ENCODE measurements at places on chromosomes 2 and 18. TPM values are rescaled to one million over a fixed set of nuclear protein-coding genes. Genes with fewer than 3 reads are reported as not detected.
A peak's percentile ranks its signal among the peaks of the same experiment; 100 is the strongest.

MARCHF4 gene
- total RNA-seq, result 0.46 TPM

SDC1 gene
- total RNA-seq, result 3.6 TPM

- H3K4me1 ChIP-seq, result peaks cover 35% of the 10 kb centered on the region
- peaks cover 11% of the 10 kb centered on the region for H3K36me3 ChIP-seq
- DNase-seq, result no peak
- peak overlapping the region; percentile 29 for H3K4me3 ChIP-seq
- H3K27me3 ChIP-seq, result peaks cover 2% of the 10 kb centered on the region
Measured at GRCh38 chr2:105836840-105837692, 92.4 kb downstream of the NCK2 start.

GRCh38 chr2:60837123-60837522, 44.3 kb upstream of the REL start:
- no peaks in the 10 kb centered on the region for H3K36me3 ChIP-seq
- no peak overlapping the region for H3K27ac ChIP-seq

- DNase-seq, result no peak
- no peaks in the 10 kb centered on the region for H3K4me1 ChIP-seq
Measured at GRCh38 chr2:230968921-230969658, 26.8 kb upstream of the SPATA3 start.

CDK15 gene
- not detected for total RNA-seq

DNA sequence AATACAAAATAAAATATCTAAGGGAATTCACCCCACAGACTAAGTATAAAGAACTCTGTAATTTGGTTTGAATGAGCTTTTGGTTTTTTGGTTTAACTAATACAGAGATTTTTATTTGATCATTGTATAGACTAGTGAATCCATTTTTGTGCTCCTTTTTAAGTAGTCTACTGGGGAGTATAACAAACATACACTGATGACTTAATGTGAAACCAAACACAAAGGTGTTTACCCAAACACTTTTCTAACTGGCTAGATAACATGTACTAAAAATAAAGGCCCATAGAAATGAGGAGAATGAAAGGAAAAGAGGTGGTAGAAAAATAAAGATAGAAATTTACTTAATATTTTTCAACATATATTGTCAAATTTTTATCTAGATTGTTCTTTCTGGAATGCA, 146.0 kb downstream of the NRXN1 start:
- no peak for DNase-seq
- no peaks in the 10 kb centered on the region for H3K27me3 ChIP-seq
- no peak overlapping the region for H3K27ac ChIP-seq
- H3K4me1 ChIP-seq, result no peaks in the 10 kb centered on the region

- peaks cover 4% of the 10 kb centered on the region for H3K4me1 ChIP-seq
- H3K4me3 ChIP-seq, result no peak overlapping the region
- H3K36me3 ChIP-seq, result no peaks in the 10 kb centered on the region
- no peak overlapping the region for H3K27ac ChIP-seq
- H3K27me3 ChIP-seq, result peaks cover 5% of the 10 kb centered on the region
- DNase-seq, result no peak
Measured at GRCh38 chr18:73940721-73941120, 206.9 kb downstream of the FBXO15 start.

- H3K4me1 ChIP-seq, result no peaks in the 10 kb centered on the region
- DNase-seq, result no peak
- no peaks in the 10 kb centered on the region for H3K36me3 ChIP-seq
- H3K27ac ChIP-seq, result no peak overlapping the region
Measured at GRCh38 chr2:214379227-214379626, 31.6 kb upstream of the VWC2L start.

DNA sequence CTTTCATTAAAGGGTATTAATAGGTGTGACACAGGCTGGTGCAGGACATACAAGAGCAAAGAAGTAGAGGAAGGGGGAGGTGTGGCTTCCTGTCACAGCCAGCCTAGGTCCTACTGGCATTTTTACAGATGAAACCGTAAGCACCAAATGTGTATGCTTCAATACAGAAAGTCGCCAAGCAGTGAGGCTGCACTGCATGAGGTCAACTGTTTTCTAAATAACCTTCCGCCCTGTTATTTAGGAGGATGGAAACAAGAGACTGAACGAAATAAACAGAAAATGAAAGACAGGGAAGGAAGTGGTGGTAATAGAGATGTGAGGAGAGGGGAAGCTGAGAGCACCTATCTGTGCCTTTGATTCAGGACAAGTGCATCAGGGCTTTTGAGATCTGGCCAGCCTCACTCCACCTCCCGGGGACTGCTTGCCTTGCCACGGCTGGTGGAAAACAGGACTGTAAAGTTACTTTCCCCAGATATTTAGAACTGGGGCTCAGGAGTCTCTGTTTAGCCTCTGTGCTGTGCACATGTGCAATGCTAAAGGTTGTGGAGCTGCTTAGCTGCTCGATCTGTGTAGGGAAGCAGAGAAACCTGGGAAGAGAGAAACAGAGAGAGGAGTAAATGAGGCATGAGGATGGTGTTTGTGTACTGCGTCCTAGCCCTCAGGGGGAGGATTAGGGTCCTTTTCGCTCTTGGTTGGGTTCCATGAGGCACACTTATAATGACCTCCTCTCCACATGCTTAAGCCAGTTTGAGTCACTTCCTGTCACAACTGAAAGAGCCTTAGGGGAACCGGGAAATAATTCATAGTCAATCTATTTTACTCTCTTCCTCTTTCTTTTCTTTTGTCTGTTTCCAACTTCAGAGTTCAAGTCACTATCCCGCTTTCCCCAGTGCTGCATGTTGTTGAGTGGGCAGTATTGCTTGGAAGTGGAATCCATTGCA, 62.3 kb upstream of the BOD1L2 start:
- DNase-seq, result no peak
- no peak overlapping the region for H3K27ac ChIP-seq
- peaks cover 12% of the 10 kb centered on the region for H3K4me1 ChIP-seq
- H3K27me3 ChIP-seq, result peaks cover 2% of the 10 kb centered on the region

GRCh38 chr2:127864877-127865276, 6.9 kb upstream of the POLR2D start:
- H3K27ac ChIP-seq, result no peak overlapping the region
- H3K4me1 ChIP-seq, result peaks cover 38% of the 10 kb centered on the region
- H3K27me3 ChIP-seq, result no peaks in the 10 kb centered on the region
- no peak for DNase-seq

GREB1L gene
- 105 TPM for total RNA-seq

- no peaks in the 10 kb centered on the region for H3K36me3 ChIP-seq
- H3K4me1 ChIP-seq, result no peaks in the 10 kb centered on the region
- no peak overlapping the region for H3K4me3 ChIP-seq
- peaks cover 5% of the 10 kb centered on the region for H3K27me3 ChIP-seq
- H3K27ac ChIP-seq, result no peak overlapping the region
Measured at GRCh38 chr18:59617468-59617932, 79.7 kb downstream of the CCBE1 start.

DNA sequence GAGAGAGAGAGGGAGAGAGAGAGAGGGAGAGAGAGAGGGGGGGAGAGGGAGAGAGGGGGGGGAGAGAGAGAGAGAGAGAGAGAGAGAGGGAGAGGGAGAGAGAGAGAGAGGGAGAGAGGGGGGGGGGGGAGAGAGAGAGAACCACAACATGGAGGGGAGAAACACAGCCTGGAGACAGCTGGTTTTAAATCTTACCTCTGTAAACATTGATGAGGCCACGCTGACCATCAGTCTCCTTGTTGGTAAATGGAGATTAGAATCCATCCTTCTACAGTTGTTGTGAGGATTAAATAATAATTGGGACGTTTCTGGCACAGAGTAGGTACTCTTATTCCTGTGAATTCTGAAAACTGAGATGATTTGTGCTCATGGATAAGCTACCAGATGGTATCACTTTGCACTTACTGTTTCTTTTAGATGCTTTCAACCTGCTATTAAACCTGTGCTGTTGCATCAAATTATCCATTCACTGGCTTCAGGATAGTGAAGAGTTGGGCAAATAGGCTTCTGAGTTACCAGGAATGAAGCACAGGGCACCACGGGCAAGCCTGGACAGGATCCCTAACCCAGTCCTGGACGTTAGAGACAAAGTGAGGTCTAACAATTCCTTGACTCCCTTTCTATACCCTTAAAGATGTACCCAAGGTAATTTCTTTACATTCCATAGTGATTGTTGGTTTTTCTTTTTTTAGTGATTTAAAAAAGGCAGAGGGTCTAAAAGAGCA, 318.1 kb downstream of the ZNF521 start:
- no peak overlapping the region for H3K27ac ChIP-seq
- H3K27me3 ChIP-seq, result peaks cover 4% of the 10 kb centered on the region
- no peak for DNase-seq
- no peak overlapping the region for H3K4me3 ChIP-seq
- H3K4me1 ChIP-seq, result no peaks in the 10 kb centered on the region

DNA sequence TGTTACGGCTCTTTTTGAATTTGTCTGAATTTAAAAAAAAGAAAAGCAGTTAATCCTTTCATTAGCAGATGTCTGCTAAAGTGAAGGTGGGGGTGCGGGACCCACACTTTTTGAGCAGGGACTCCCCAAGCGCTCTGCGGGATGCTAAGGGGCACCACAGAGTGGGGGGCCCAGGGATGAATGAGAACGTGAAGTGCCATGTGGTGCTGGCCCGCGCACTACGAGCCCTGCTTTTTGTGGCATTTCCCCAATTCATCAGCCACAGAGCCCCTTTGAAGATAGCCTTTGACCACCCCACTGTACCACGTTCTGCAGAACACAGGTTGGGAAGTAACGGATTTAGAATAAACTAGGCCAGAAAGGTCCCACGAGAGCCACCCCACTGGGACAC, 28.6 kb downstream of the HS1BP3 start:
- DNase-seq, result no peak
- H3K4me3 ChIP-seq, result no peak overlapping the region
- H3K36me3 ChIP-seq, result peaks cover 14% of the 10 kb centered on the region
- peaks cover 12% of the 10 kb centered on the region for H3K27me3 ChIP-seq
- H3K4me1 ChIP-seq, result peaks cover 8% of the 10 kb centered on the region
- H3K27ac ChIP-seq, result no peak overlapping the region

- H3K27ac ChIP-seq, result no peak overlapping the region
- no peak for DNase-seq
- H3K27me3 ChIP-seq, result peaks cover 6% of the 10 kb centered on the region
- H3K4me3 ChIP-seq, result no peak overlapping the region
- H3K36me3 ChIP-seq, result peaks cover 4% of the 10 kb centered on the region
Measured at GRCh38 chr2:28681606-28682005, 70.0 kb upstream of the PPP1CB start.

DNA sequence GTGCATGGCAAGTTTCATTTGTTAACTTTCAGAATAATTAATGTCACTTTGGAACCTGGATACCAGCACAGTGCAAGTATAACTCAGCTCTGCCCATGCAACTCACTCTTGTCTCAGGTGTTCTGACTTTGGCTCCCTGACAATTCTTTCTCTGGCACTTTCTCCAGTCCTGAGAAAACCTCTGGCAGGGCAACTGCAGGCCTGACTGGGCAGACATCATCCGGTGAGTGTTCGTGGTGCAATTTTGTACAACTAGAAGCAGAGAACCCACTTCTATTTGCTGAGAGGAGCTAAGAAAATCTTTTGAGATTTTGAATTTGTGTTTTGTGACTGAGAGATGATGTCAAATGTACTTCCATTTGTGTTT, 143.0 kb downstream of the AQP4 start:
- no peaks in the 10 kb centered on the region for H3K27me3 ChIP-seq
- no peak overlapping the region for H3K27ac ChIP-seq
- no peak overlapping the region for H3K4me3 ChIP-seq
- H3K36me3 ChIP-seq, result no peaks in the 10 kb centered on the region
- no peaks in the 10 kb centered on the region for H3K4me1 ChIP-seq
- DNase-seq, result no peak

GRCh38 chr18:267380-267687, 513 bp downstream of the THOC1 start:
- peaks cover 7% of the 10 kb centered on the region for H3K36me3 ChIP-seq
- H3K27ac ChIP-seq, result peak overlapping the region; percentile 67
- peak overlapping the region; percentile 99 for H3K4me3 ChIP-seq
- peaks cover 6% of the 10 kb centered on the region for H3K27me3 ChIP-seq

- no peaks in the 10 kb centered on the region for H3K36me3 ChIP-seq
- H3K27me3 ChIP-seq, result no peaks in the 10 kb centered on the region
- no peak overlapping the region for H3K27ac ChIP-seq
- H3K4me3 ChIP-seq, result no peak overlapping the region
Measured at GRCh38 chr2:18319987-18320386, 240.5 kb downstream of the RDH14 start.

DNA sequence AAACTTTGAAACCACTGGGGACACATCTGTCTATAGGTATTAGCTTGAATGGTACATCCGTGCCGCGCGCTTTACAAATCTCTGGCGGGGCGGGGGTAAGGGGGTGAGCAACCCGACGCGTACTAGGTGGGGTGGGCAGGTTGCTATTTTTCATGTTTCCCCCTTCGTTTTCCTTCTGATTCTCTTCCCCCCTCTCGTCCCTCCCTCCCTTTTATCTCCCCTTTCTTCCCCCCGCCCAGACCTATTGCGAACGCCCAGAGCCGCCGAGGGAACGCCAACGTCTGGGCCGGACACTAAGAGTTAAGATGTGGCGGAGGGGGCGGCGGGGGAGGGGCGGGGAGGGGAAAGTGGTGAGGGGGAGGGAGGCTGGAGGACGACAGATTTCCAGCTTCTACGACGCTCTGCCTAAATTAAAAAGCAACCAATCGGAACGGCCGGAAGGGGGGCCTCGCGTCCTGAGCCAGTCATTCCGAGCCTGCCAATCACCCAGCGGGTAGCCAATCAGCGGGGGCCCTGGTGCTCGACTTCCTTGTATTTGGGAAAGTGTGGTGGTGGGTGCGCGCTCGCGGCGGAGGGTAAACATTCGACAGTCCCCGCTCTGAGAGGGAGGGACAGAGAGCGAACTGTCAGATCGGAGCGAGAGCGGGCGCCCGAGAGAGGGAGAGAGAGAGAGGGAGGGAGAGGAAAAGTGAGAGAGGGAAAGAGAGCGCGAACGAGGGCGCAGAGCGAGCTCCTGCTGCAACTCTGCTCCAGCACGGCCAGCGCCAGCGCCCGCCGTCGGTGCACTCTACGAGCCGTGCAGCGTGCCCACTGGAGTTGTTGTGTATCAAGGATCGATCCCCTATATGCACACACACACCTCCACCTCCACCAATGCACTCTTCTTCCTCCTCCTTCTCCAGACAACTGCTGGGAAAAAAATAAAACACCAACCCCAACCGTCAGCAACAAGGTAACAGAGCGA, at the start of gene POU3F3:
POU3F3 (plus strand) TSS at position 582 of the 964 bp plus-strand sequence. CDS start 1,396 bp downstream, outside the sequence.
- no peak within 1 kb of the TSS for H3K27ac ChIP-seq
- H3K4me3 ChIP-seq, result peak within 1 kb of the TSS; percentile 93
- peak; percentile 86 for DNase-seq
- H3K36me3 ChIP-seq, result peaks cover 11% of the 10 kb centered on the region
- H3K4me1 ChIP-seq, result peaks cover 37% of the 10 kb centered on the region

RNU2-63P gene
- total RNA-seq, result 6.9 TPM

Data from endothelial cell (in vitro differentiated cells).